CD4-positive, alpha-beta T cell treated with Interleukin-10 for 1 hour (primary cell): ENCODE measurements at places on chromosomes 3 and 15.
A peak's percentile ranks its signal among the peaks of the same experiment; 100 is the strongest.

DNA sequence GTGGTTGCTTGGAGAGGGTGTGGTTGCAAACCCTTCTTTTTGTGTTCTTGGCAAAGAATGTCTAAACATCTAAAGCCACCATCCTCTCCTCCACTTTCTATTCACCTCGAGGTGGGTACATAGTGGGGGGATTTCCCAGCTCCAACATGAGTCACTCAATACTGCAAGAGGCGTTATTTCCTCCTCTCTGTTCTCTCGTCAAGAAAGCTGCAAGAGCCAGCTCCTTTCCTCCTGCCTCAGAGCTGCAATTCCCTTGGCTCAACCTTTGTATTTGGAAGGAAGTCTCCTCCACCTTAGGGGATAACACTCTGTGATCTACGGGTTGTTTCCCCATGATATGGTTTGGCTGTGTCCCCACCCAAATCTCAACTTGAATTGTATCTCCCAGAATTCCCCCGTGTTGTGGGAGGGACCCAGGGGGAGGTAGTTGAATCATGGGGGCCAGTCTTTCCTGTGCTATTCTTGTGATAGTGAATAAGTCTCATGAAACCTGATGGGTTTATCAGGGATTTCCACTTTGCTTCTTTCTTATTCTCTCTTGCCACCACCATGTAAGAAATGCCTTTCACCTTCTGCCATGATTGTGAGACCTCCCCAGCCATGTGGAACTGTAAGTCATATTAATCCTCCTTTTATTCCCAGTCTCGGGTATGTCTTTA, 138.4 kb downstream of the PLCL2 start:
- peak; percentile 57 for DNase-seq

GRCh38 chr3:98657457-98657856, 64.0 kb upstream of the CPOX start:
- DNase-seq, result peak; percentile 24

- no peak for DNase-seq
Observed at GRCh38 chr15:51128701-51129100, 34.0 kb upstream of the TNFAIP8L3 start.

- no peak for DNase-seq
Observed at GRCh38 chr3:175916191-175916934, 1057.2 kb downstream of the NAALADL2 start.

- DNase-seq, result no peak
Observed at GRCh38 chr3:87575550-87575949, 299.2 kb upstream of the POU1F1 start.

DNA sequence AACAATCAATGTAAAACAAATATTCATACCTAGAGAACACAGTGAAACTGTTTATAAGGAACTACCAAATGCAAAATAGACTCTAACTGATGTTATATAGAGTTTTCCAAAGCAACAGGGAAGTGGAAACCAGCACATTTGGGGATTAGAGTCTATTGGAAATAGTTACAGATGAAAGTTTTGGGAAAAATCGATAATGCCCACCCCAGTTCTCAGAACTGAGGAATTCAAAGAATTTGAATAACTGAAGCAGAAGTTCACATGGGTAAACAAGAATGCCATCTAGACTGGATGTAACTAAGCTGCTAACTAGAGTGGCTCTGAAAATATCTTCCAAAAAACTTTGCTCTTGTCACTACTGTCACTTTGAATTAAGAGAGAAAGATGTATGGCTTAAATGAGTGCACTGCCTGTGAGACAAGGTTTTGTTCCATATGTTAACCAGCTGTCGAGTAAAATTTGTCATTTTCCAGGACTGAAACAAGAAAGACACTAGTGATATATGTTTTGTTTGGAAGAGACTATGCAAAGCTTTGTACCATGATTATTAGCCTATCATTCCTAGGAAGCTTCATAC, 9.2 kb upstream of the DENND4A start:
- DNase-seq, result no peak

- DNase-seq, result no peak
Observed at GRCh38 chr3:14031271-14031670, 93.4 kb downstream of the CHCHD4 start.

DNA sequence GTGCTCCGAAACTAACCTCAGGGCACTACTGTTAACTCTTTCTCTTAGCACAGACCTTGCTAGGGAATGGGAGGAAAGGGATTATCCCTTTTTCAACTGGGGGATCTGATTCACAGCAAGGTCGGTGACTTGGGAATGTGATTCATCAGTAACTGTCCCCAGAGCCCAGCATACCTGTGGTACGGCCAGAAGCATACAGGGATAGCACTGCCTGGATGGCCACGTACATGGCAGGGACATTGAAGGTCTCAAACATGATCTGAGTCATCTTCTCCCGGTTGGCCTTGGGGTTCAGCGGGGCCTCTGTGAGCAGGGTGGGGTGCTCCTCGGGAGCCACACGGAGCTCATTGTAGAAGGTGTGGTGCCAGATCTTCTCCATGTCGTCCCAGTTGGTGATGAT, 2.3 kb downstream of the ACTC1 start:
- no peak for DNase-seq
